NCI-H1092 (cell line): ENCODE measurements at places on chromosomes 12 and 14.
A peak's percentile ranks its signal among the peaks of the same experiment; 100 is the strongest.

DNA sequence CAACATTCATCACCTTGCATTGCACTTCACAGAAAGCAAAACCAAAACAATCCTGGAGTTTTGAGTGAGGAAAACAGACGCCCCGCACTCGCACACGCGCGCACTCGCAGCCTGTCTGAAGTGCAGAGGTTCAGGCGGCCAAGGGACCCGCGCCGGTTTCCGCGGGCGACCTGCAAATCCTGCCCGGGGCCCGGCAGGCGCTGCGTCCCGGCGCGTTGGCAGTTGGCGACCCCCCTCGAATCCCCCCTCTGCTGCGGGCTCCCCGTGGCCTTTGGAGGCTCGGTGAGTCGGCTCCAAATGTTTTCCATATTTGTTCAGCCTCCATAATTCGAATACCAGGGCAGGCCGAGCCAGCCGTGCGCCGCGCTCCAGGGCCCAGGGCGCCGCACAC, at the start of gene SSPN:
TSS of gene SSPN (plus strand) at position 324 of the 391 bp plus-strand sequence. CDS start 100 bp downstream, outside the sequence.
- no peak for DNase-seq

DNA sequence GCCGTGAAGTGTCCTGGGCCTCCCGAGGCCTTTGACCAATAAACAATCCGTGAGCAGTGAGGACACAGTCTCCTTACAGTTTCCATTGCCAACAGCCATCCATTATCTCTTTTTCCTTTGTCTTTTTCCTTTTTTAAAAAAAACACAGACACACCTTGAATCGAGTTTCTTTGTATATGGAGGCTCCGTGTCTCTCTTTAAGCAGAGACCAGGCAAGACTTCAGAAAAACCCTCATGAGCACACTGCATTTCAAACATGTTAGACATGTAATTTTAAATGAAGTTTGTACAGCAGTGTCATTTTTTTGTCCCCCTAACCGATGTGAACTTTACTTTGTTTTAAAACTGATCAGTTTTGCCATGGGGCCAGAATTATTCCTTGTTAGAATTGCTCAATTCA, 111.1 kb downstream of the SPTSSA start:
- no peak for DNase-seq

GRCh38 chr14:76666746-76667145, 94.5 kb upstream of the VASH1 start:
- DNase-seq, result no peak

DNA sequence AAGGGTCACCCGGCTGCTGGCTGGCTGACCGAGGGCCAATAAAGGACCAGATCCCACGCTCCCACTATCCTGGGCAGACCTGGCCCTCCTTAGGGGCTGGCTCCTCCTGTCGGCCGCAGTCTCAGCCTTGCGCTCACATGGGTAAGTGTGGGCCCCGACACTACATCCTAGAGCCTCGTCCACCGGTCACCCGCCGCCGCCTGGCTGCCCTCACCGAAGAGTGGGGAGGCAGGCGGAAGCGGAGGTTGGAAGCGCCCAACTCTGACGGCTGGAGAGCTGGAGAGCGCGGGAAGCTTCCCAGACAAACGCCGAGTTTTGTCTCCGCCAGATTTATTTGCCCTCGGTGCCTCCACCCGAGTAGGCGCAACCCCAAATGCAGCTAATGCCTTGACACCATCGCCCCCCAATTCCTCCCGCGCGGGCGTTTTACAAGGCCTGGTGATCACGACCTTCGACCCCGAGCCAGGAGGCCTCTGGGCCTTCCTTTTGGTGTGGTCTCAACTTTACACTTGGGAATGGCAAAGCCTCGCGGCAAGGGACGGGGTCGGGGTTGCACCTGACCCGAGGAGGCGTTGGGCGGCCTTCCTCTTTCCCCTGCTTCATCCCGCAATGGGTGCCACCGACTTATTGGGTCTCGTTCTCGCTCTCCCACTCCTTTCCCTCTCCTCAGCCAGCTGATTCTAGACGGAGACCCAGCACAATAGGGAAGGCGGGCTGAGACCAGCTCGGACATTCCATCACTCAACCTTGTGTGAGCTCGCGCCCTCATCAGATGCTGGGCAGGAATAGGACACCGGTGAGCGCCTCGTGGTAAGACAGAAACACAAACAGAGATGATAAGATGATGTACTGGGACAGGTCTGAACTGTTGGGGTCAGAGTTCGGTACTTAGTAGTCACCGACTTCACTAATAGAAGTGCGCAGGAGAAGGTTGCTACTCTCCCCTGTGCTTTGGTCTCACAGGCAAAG, 78.3 kb upstream of the ANO4 start:
- DNase-seq, result no peak

DNA sequence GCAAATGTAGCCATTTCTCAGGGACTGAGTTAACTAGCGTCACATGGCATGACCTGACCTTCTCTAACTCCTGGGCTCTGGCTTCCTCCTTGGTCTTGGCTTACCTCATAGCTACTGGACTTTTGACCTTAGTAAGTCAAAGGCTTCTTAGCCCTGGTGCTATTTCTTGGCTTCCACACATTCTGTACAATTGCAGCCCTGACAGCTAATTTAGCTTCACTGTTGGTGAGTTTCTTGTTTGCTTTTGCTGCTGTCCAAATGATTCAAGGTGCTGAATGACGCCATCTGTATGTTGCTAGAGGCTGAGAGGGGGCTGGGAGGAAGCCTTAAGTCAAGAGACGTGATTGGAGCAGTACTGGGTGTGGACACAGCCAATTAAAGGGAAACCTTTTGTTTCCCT, 202.7 kb downstream of the PRKD1 start:
- peak; percentile 24 for DNase-seq

DNA sequence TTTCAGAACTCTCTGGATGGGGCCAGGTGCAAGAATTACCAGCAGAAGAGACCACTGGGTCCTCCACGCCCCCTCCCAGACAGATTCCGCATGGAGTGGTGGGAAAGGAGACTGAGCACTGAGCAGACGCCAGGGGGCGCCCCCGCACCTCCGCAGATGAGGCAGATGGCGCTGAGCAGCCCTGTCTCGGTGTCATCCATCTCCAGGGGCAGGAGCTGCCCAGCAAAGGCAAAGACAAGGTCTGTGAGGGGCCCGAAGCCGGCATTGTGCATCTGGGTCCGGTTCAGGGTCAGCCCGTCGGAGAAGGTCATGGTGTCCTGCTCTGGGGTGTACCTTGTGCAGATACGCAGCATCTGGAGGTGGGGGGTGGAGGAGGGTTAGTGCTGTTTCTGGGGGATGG, 6.3 kb upstream of the ITGB7 start:
- peak; percentile 41 for DNase-seq

DNA sequence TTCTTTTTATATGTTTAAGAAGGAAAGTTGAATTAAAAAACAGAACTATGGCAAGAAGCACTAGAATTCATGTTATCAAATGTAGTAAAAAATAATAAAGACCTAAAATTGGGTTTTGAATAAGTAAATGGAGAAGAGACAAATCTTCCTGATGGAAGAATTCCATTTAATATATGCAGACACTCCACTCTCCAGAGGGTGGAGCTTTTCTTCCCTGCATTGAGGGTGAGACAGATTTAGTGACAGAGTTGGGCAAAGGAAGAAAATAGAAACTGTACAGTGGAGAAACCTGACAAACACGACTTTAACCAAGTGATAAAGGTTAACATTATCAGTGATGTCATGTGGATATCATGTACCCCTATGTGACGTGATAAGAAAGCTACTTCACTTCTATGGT, 217.6 kb downstream of the PRKD1 start:
- no peak for DNase-seq

GRCh38 chr14:99436247-99437180, 44.1 kb downstream of the SETD3 start:
- DNase-seq, result no peak

DNA sequence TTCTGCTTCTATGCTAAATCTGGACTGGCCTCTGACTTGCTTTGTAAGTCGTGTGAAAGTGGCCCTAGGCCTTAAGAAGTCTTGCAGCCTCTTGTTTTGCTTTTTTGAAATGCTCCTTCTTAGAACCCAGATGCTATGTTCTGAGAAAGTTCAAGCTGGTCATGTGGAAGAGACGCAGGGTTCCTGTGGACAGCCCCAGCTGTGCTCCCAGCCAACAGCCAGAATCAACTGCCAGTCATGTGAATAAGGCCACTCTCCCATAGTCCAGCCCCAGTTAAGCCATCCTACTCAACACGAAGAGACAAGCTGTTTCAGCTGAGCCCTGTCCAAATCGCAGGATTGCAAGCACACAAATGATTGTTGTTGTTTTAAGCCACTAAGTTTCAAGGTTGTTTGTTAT, 37.3 kb upstream of the TBPL2 start:
- DNase-seq, result no peak

DNA sequence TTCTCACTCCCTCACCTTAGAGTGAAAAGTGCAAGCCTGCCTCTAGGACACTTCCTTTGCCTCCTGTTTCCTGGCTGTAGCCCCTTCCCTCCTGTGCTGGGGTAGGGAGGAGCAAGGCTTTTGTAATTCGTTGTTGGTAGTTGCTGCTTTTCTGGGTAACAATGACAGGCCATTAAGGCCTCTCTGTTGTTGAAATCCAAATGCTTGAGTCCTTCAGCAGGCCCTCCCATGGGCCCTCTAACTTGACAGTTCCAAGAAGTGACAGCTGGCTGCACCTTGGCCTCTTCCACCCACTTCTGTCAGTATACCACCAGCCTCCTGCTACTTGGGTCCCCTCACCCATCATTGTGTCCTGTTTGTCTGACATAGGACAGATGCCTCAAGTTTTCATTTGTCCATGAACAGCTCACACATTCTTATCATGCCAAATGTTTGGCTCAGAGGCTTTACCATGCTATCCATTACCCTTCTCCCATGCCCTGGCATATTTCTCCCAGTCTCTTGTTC, 103.7 kb upstream of the PDE3A start:
- DNase-seq, result no peak

- no peak for DNase-seq
These were observed 1421.0 kb upstream of the FLRT2 start for GRCh38 chr14:84108746-84109457.

GRCh38 chr12:28800129-28800528, 348.9 kb upstream of the FAR2 start:
- no peak for DNase-seq
